Stimulated activated CD8-positive, alpha-beta memory T cell treated with anti-CD3 and anti-CD28 coated beads, Interleukin-15, amount 100 ng/mL, for 4 hours (primary cell): ENCODE measurements at places on chromosomes 1 and 21.

DNA sequence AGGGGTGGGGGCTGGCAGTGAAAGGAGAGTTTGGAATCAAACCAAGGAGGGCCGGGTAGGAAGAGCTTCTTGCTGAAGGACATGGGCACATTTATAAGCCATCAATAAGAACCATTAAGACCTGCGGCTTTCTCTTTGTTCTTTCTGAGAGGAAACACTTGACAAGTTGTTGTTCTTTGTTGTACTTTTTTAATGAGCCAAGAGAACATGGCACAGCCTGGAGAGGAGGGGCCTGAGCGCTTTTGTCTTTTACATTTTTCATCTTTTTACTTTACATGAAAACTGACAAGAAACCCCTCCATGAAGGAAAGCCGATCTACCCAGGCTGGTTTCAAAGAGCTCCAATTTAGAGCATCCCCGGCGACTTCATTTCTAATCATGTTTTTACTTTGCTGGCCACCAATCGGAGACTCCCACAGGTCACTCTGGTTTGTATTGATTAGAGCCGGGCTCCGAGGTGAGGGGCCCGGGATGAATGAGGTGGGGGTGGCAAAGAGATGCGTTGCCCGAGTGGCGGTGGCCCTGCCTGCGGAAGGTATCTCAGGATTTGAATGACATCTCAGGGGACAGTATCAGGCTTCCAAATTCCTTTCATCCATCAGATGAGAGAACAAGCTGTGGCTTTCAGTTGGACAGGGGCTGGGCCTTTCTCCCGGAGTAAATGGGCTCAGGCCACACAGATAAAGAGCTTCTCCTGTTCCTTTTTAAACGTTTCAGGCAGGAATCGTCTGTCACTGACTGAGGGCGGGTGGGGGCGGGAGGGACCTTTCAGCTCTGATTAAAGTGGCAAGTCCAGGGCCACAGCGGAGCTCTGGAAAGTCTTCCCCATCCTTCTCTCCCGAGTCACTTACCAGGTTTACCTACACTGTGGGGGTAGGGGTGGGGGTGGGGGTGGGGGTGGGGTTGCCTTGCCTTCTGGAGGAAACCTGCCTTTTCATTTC, 138.8 kb upstream of the ARHGEF16 start:
- no peak for DNase-seq

DNA sequence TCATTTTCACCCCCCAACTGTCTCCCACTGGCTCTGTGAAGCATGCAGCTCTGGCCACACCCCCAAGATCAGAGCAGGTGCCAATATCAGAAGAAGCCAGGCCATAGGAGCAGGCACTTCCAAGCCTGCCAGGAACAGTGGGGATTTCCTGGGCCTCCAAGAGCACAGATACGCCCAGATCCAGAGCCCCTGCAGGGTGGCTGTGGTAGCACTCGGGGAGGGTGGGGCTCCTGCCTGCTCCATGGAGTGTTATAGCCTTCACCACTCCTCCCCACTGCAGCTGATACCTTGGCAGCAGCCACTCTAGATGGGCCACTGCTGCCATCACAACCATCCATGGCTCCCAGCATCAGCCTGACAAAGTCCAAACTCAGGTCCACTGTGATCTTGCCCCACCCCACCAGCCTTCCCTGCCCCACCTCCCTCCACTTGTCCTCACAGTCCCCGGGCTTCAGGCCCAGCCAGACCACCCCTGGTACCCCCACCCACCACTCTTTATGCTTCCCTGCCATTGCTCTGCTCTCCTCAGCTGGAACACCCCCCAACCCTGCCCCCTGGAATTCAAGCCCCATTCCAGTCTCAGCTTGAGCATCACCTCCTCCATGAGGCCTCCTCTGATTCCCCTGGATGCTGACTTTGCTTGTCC, 448.3 kb downstream of the MATN1 start:
- no peak for DNase-seq

GRCh38 chr1:19923137-19923952, at the start of gene PLA2G2E:
TSS of gene PLA2G2E (minus strand) at chr1:19923617. CDS start at chr1:19923559, 58 bp downstream.
- no peak for DNase-seq

DNA sequence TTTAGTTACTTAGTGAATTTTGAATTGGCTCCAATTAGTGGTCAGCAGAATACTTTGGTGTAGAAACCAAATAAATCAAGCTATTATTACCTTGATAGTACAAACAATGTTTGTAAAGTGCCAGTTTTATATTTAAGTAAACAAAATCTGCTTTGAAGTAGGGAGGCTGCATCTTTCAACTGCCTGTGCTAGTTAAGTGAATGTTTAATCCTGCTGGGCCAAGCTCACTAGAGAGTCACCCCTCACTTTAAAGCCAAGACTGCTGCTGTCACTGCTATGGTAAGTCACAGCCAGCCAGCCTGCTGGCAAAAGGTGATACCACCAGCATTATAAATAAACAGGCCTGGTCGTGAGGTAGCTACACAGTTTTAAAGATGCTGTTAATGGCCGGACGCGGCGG, 10.3 kb upstream of the CFAP126 start:
- no peak for DNase-seq

- no peak for DNase-seq
Measured at GRCh38 chr1:209875515-209875914, 47.7 kb downstream of the UTP25 start.

DNA sequence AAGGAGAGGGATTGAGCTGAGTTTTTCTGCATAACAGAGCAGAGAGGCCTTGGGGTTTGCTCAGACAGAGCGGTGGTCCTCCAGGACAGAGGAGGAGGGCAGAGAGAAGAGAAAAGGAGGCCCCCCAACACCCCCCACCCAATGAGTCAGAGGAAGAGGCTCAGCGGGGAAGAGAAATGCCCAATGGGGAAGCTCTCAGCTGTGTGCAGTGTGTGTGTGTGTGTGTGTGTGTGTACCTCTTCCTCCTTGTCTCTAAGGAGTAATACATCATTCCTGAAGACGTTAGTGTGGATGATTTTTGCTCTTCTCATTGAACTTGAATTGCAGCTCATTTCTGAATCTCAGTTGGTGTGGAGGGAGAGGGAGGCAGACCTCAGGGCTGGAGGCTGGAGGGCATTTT, 8.7 kb downstream of the TMPRSS3 start:
- no peak for DNase-seq

DNA sequence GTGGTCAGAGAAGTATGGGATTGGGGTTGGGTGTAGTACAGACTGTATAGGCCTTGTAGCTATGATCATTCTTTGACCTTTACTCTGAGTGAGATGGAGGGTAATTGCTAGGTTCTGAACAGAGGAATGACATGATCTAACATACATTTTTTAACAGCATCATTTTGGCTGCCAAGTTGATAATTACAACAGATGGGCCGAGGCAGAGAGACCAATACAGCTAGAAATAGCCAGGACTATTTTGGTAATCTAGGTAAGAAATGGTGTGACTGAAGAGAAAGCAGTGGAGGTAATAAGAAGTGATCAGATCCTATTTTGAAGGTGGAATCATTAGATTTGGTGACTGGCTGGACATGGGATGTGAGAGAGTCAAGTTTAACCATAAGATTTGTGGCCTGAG, 43.5 kb downstream of the RPAP2 start:
- DNase-seq, result no peak

GRCh38 chr1:38817267-38818174, 42.1 kb downstream of the RRAGC start:
- no peak for DNase-seq

- no peak for DNase-seq
Measured at GRCh38 chr1:9905010-9905409, 5.1 kb downstream of the CTNNBIP1 start.

GRCh38 chr1:84365225-84366221, 32.8 kb upstream of the DNASE2B start:
- DNase-seq, result no peak

GRCh38 chr1:28807046-28807445, 4.9 kb upstream of the OPRD1 start:
- DNase-seq, result no peak

DNA sequence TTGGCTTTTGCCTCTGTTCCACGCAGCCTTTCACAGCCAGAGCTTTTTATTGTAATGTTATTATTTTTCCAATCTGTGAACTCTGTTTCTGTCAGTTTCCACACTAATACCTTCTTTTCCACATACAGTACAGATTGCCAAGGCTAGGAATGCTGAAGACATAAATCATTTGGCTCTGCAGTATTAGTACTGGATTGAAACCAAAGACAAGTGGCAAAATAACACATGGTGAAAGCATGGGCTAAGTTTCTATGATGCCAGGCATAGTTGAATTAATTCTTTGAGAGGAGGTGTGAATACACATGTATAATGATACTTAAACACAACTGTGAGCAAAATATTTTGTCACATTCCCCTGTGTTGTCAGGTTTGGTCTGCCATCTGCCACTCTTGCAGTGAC, 73.5 kb downstream of the TMEM200B start:
- no peak for DNase-seq

DNA sequence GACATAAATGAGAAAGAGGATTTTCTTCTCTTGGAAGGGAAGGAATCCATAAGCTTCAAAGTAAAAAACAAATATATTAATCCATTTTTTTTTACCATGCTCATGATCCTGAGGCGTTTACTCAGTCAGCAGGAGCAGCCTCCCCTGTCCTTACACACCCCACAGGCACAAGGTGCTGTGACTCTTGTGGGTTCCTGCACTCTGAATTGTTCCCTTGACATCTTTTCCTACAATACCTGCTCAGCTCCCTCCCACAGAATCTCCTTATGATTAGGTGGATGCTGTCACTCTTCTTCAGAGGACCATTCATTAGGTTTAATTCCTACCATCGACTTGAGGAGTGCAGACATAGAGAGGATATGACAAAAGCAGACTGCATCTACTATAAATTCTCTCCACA, 10.1 kb upstream of the PSRC1 start:
- no peak for DNase-seq
